ENCODE measurements at places on chromosomes 7 and 10. TPM values are rescaled to one million over a fixed set of nuclear protein-coding genes. Genes with fewer than 3 reads are reported as not detected.

The IMMP2L gene
- total RNA-seq, result 18.7 TPM

The CDK14 gene
- total RNA-seq, result 0.47 TPM

The ACTR3C gene
- 1.9 TPM for total RNA-seq

The CALCR gene
- total RNA-seq, result not detected

The C10orf143 gene
- 5.8 TPM for total RNA-seq

The LRGUK gene
- total RNA-seq, result 0.20 TPM

The THSD7A gene
- not detected for total RNA-seq

The PNLIP gene
- not detected for total RNA-seq

The MRC1 gene
- total RNA-seq, result 0.08 TPM

The TRIM8 gene
- total RNA-seq, result 81.6 TPM

The INHBA gene
- not detected for total RNA-seq

The PDE1C gene
- not detected for total RNA-seq

The DPCD gene
- total RNA-seq, result 0.96 TPM

The PRLHR gene
- total RNA-seq, result not detected

The PLXNA4 gene
- total RNA-seq, result 0.85 TPM

The RPEL1 gene
- not detected for total RNA-seq

The MEOX2 gene
- not detected for total RNA-seq

The OR13A1 gene
- total RNA-seq, result not detected

The DMBT1 gene
- not detected for total RNA-seq

The GTPBP10 gene
- total RNA-seq, result 11.8 TPM

The PTPRN2 gene
- total RNA-seq, result 0.34 TPM

The ZNF777 gene
- total RNA-seq, result 14.8 TPM

The CLDN3 gene
- not detected for total RNA-seq

Measured in CD4-positive, alpha-beta T cell (primary cell).